ENCODE measurements at places on chromosomes 13 and 19. TPM values are rescaled to one million over a fixed set of nuclear protein-coding genes. Genes with fewer than 3 reads are reported as not detected.

DNA sequence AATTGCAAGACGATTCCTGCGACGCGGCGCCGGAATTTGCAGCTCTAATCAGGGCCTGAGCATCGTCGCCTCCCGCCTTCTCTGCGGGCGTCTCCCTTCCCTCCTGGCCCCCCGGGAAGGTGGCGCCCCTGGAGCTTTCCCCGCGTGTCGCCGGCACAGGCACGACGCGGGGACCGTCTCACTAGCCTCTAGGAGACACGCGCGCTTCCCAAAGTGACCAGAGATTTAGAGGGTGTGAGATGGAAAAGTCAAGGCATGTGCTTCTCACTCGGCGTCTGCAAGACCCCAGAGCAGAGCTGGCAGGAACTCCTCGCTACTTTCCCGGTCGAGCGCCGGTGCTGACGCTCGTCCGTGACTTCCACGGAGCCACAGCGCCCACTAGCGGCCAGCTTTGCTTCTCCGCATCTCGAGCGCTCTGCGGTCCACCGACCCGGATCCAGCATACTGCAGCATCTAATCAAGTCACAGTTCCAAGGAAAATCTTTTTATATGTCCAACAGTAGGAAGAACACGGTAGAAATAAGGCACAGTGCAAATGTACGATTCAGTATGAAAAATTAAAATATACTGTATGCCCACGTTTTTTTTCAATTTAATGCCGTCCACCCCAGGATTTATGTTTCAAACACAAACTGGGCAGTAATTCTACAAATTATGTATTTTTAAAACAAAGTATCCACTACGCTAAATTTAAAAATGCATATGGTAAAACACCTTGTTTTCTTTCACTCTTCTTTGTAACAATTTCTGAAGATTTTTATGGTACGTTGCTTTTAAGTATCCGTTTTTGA is 977 bp upstream of the EFNB2 start:
- H3K36me3 ChIP-seq, result no peaks in the 10 kb centered on the region
- DNase-seq, result peak; percentile 91
- H3K27ac ChIP-seq, result peak overlapping the region; percentile 84

DNA sequence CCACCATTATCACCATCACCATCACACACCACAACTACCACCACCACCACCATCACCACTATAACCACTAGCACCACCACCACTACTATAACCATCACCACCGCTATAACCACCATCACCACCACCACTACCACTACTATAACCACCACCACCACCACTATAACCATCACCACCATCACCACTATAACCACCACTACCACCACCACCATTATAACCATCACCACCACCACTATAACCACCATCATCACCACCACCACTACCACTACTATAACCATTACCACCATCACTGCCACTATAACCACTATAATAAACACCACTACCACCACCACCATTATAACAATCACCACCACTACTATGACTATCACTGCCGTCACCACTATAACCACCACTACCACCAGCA is 173.2 kb downstream of the DCLK1 start:
- DNase-seq, result no peak
- no peaks in the 10 kb centered on the region for H3K27me3 ChIP-seq
- peaks cover 17% of the 10 kb centered on the region for H3K4me1 ChIP-seq
- H3K27ac ChIP-seq, result peak overlapping the region; percentile 75
- H3K36me3 ChIP-seq, result no peaks in the 10 kb centered on the region
- no peak overlapping the region for H3K4me3 ChIP-seq

GRCh38 chr19:41548954-41549688 is 26.8 kb upstream of the CEACAM21 start:
- H3K36me3 ChIP-seq, result no peaks in the 10 kb centered on the region
- H3K27ac ChIP-seq, result peak overlapping the region; percentile 31
- peak overlapping the region; percentile 16 for H3K4me3 ChIP-seq
- H3K27me3 ChIP-seq, result peaks cover 27% of the 10 kb centered on the region

DNA sequence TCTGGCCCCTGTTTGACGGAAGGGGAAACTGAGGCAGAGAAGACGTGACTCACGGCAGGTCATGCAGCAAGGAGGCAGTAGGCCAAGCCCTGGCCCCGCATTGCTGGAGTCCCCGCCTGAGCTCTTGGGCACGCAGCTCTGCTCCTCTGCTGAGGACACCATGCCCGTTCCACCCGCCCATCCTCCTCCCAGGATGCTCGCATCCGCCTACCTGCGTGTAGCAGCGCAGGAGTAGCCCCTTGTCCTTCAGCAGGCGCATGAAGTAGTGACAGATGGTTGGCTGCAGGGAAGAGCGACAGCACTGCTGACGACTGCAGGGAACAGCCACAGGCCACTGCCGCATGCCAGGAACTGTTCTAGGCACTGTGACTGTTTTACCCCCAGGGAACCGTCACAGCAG is 10.5 kb downstream of the SIRT2 start:
- DNase-seq, result no peak
- no peaks in the 10 kb centered on the region for H3K4me1 ChIP-seq
- no peaks in the 10 kb centered on the region for H3K27me3 ChIP-seq
- H3K4me3 ChIP-seq, result no peak overlapping the region
- no peak overlapping the region for H3K27ac ChIP-seq

- peak; percentile 89 for DNase-seq
- peaks cover 17% of the 10 kb centered on the region for H3K4me1 ChIP-seq
- H3K27me3 ChIP-seq, result no peaks in the 10 kb centered on the region
- H3K4me3 ChIP-seq, result peak overlapping the region; percentile 68
- peaks cover 10% of the 10 kb centered on the region for H3K36me3 ChIP-seq
Measured at GRCh38 chr19:36973021-36973843, 57.1 kb downstream of the ZNF568 start.

GRCh38 chr13:110578363-110578762 is 16.8 kb upstream of the RAB20 start:
- H3K27ac ChIP-seq, result no peak overlapping the region
- no peaks in the 10 kb centered on the region for H3K4me1 ChIP-seq
- no peak overlapping the region for H3K4me3 ChIP-seq
- H3K36me3 ChIP-seq, result no peaks in the 10 kb centered on the region
- H3K27me3 ChIP-seq, result peaks cover 3% of the 10 kb centered on the region
- DNase-seq, result no peak

DNA sequence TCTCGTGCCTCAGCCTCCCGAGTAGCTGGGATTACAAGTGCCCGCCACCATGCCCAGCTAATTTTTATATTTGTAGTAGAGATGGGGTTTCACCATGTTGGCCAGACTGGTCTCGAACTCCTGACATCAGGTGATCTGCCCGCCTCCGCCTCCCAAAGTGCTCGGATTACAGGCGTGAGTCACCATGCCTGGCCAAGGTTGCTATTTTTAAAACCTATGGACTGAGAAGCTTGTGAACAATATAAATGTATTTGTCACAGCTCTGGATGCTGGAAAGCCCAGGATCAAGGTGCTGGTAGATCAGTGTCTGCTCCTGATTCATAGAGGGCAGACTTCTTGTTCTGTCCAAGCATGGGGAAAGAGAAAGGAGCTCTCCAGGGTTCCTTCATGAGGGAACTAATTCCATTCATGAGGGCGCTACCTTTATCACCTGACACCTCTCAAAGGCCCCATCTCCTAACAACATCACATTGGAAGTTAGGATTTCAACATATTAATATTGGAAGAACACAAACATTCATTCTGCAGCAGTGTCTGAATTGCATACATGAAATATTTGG is 16.1 kb downstream of the CARD8 start:
- H3K27ac ChIP-seq, result no peak overlapping the region
- no peak for DNase-seq
- H3K4me1 ChIP-seq, result no peaks in the 10 kb centered on the region
- no peaks in the 10 kb centered on the region for H3K27me3 ChIP-seq
- H3K36me3 ChIP-seq, result peaks cover 33% of the 10 kb centered on the region

DNA sequence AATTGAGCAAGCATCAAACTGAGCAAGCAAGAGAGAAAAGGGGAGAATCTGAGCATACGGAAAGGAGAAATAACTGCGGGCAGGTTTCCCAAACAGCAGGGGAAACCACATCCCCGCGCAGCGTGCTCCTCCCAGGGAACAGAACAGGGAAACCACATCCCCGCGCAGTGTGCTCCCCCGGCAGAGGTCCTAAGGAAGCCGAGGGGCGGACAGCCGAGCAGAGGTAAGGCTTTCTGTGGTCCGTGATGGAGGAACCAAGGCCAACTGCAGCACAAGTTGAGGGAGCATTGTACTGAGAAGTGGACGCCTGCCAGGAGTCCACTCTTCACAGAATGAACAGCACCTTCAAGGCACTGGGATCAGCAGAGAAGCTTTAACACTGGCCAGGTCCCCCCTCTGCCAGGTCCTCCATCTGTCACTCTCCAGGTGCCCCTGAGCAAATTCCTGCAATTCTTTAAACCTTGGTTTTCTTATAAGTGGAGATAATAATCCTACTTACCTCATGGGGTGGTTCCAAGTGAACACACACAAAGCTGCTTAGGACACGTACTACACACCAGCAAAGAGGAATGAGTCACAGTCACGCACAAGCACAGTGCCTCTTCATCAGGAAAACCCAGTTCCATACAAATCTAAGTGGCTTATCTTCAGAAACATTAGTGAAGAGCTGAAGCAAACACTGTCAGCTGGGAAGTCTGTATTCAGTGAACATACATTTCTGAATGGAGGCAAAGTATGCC is 23.0 kb upstream of the LAMP1 start:
- H3K36me3 ChIP-seq, result peaks cover 3% of the 10 kb centered on the region
- H3K4me1 ChIP-seq, result peaks cover 15% of the 10 kb centered on the region
- no peak overlapping the region for H3K27ac ChIP-seq
- H3K4me3 ChIP-seq, result no peak overlapping the region
- DNase-seq, result peak; percentile 49

GRCh38 chr13:43924549-43925245 is 45.0 kb downstream of the LACC1 start:
- H3K27ac ChIP-seq, result no peak overlapping the region
- H3K27me3 ChIP-seq, result no peaks in the 10 kb centered on the region
- no peaks in the 10 kb centered on the region for H3K4me1 ChIP-seq
- H3K36me3 ChIP-seq, result no peaks in the 10 kb centered on the region
- no peak for DNase-seq
- no peak overlapping the region for H3K4me3 ChIP-seq

Gene TPTE2
- not detected for total RNA-seq

Gene FUT1
- total RNA-seq, result 3.2 TPM

Gene MCF2L
- total RNA-seq, result 37.6 TPM

Gene SLC46A3
- 13.8 TPM for total RNA-seq
